Fibroblast of skin of right quadriceps (primary cell): ENCODE measurements at places on chromosomes 1 and 21.

GRCh38 chr21:31482460-31482859 lies 138.4 kb upstream of the TIAM1 start:
- DNase-seq = no peak

DNA sequence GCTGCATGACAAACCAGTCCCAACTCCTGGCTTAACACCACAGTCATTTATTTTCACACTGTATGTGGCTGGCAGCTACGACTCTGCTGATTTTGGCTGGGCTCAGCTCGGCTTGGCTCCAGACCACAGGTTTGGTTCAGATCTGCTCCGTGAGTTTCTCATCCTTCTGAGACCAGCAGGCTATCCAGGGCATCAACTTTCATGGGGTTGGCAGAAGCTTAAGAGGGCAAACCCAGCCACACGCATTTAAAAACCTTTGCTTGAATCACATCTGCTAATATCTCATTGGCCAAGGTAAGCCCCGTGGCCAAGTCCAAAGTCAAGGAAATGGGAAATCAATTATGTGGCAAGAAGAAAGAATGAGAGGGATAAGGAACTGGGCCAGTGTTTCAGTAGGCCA lies 574.2 kb downstream of the MATN1 start:
- DNase-seq = no peak

GRCh38 chr1:177511036-177511435 lies 340.3 kb downstream of the BRINP2 start:
- no peak for DNase-seq

DNA sequence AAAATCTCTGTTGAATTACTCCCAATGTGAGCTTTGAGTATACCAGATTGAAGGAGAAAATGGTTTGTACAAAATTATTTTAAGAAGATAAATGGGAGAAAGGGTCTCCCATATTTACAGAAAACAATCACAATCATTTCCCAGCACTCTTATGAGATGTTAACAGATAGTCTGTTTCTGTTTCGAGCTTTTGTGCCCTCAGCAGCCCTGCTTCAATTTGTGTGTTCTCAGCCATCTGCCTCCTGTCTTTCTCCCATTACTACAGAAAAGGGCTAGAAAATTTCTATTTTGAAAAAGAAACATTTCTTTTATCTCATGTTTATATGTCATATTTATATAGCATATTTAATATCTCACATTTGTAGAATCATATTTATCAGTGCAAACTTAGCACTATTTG lies 498.4 kb downstream of the TTLL7 start:
- no peak for DNase-seq

DNA sequence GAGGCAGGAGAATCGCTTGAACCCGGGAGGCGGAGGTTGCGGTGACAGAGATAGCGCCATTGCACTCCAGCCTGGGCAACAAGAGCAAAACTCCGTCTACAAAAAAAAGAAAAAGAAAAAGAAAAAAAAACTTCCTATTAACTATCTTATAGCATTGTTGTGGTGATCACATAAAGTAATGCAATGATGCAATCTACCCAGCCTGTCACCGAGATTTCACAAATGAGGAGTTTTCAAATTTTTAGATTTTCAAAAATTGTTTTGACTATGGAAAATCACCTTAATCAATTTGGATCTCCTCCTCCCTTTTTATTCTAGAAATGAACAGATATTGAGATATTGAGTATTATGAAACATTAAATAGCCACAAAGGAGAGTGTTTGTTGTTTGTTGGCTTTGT lies 8.0 kb downstream of the FMO5 start:
- no peak for DNase-seq
